ENCODE measurements at places on chromosomes 2 and 18. TPM values are rescaled to one million over a fixed set of nuclear protein-coding genes. Genes with fewer than 3 reads are reported as not detected.
A peak's percentile ranks its signal among the peaks of the same experiment; 100 is the strongest.

DNA sequence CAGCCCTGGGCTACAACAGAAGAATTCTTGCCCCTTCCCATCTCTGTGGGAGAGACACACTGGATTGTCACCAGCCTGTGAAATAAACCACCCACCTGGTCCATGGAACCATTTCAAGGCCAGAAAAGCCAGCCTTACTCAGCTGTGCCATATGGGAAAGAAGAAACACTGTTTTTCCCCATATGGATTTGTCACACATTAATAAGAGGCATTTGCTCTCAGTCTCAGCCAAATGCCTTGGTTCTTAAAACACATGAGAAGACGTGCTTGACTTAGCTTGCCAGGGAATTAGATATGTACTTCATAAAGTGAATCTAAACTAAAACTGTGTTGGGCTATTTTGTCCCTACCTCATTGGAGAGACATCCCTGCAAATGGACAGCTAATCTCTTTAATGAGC lies 308.6 kb upstream of the TNP1 start:
- no peak overlapping the region for H3K27ac ChIP-seq
- peaks cover 9% of the 10 kb centered on the region for H3K27me3 ChIP-seq
- H3K36me3 ChIP-seq: no peaks in the 10 kb centered on the region
- no peaks in the 10 kb centered on the region for H3K4me1 ChIP-seq

GRCh38 chr2:86476092-86476491 lies 34.9 kb downstream of the KDM3A start:
- peaks cover 86% of the 10 kb centered on the region for H3K36me3 ChIP-seq
- no peak for DNase-seq
- no peak overlapping the region for H3K4me3 ChIP-seq
- peaks cover 35% of the 10 kb centered on the region for H3K4me1 ChIP-seq
- no peak overlapping the region for H3K27ac ChIP-seq

DNA sequence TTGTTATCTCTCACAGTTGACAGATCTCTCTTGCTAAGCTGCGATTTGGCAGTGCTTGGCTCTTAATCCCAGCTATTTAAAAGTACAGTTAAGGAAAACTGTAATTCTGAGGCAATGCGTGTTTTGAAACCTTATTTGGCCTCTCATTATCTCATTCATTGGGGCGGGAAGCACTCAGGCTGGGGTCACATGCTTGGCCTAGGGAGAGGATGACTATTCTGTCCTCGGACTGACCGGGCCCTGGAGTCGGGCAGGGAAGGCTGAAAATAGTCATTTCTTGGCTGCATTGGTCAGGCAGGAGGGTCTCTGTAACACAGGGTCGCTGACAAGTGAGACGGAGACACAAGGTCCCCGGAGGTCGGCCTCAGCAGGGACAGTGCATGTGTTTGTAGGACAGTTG lies 20.2 kb upstream of the EMILIN2 start:
- no peak overlapping the region for H3K27ac ChIP-seq
- DNase-seq: peak; percentile 34
- no peaks in the 10 kb centered on the region for H3K4me1 ChIP-seq
- H3K27me3 ChIP-seq: peaks cover 11% of the 10 kb centered on the region
- no peaks in the 10 kb centered on the region for H3K36me3 ChIP-seq
- H3K4me3 ChIP-seq: no peak overlapping the region

DNA sequence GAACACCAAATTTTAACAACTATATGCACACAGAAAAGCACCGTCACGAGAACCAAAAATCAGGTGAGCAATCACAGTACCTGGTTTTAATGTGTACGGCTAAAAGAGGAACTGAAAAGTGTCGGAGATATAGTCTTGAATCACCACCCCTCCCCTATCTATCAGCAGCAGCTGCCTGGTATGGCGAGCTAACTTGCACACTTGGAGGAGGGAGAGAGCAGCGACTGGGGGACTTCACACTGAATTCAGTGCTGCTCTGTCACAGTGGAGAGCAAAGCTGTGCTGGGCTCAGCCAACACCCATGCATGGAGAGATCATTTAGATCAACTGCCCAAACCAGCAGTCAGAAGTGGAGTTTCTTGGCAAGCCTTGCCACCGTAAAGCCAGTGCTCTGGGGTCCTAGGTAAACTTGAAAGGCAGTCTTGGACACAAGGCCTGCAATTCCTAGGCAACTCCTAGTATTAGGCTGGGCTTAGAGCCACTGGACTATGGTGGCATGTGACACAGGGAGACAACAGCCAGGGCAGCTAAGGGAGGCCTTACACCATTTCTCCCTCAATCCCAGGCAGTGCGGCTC lies 89.2 kb upstream of the CD226 start:
- H3K36me3 ChIP-seq: peaks cover 45% of the 10 kb centered on the region
- H3K27me3 ChIP-seq: no peaks in the 10 kb centered on the region
- no peak for DNase-seq
- H3K27ac ChIP-seq: no peak overlapping the region
- no peak overlapping the region for H3K4me3 ChIP-seq

Gene TEX44
- not detected for total RNA-seq
